Heart right ventricle (tissue), 16 donors: ENCODE measurements at places on chromosomes 3 and 15. TPM values are rescaled to one million over a fixed set of nuclear protein-coding genes. Genes with fewer than 3 reads are reported as not detected.

DNA sequence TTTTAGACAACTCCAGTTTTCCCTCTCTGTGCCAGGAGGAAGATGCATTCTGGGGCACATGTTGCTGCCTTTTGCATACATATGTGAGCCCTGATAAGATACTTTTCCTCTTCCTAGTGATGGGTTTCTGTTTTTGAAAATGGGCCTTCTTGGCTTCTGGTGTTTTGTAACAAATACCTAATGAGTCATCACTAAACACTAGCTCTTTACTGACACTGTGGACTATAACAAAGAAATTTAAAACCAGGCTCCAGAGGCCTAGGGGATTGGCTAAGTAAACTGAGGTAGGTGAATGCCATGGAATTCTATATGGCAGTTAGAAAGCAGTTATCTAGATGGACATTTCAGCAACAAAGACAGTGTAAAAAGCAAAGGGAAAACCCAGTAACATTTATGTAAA is 93.4 kb upstream of the NR2E3 start:
- no peak for DNase-seq

GRCh38 chr3:2540115-2540514 is 441.4 kb downstream of the CNTN4 start:
- DNase-seq, result no peak

DNA sequence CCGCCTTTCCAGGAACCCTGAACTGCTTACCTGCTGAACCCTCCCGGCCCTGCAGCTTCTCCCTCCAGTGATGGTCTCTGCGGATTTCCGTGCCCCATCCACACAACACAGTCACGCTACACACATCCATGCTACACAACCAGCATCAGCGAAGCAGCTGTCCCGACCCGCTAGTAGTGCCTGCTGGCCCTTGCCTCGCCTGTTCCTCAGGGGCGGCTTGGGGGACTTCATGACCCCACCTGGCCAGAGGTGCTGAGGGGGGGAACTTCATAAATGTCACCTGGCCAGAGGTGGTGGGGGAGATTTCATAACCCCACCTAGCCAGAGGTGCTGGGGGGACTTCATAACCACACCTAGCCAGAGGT is 530 bp upstream of the TUBGCP5 start:
- no peak for DNase-seq

The SPINT1 gene
- total RNA-seq, result 0.24 TPM

The SLC12A1 gene
- not detected for total RNA-seq

The STRIT1 gene
- total RNA-seq, result 0.80 TPM

The CLDN16 gene
- total RNA-seq, result not detected

The SH2D7 gene
- total RNA-seq, result not detected

The CYP1A2 gene
- total RNA-seq, result not detected
